ENCODE measurements at places on chromosomes 16 and 17.

- DNase-seq, result no peak
Observed at GRCh38 chr16:86424985-86425384, 85.3 kb upstream of the FOXF1 start.

DNA sequence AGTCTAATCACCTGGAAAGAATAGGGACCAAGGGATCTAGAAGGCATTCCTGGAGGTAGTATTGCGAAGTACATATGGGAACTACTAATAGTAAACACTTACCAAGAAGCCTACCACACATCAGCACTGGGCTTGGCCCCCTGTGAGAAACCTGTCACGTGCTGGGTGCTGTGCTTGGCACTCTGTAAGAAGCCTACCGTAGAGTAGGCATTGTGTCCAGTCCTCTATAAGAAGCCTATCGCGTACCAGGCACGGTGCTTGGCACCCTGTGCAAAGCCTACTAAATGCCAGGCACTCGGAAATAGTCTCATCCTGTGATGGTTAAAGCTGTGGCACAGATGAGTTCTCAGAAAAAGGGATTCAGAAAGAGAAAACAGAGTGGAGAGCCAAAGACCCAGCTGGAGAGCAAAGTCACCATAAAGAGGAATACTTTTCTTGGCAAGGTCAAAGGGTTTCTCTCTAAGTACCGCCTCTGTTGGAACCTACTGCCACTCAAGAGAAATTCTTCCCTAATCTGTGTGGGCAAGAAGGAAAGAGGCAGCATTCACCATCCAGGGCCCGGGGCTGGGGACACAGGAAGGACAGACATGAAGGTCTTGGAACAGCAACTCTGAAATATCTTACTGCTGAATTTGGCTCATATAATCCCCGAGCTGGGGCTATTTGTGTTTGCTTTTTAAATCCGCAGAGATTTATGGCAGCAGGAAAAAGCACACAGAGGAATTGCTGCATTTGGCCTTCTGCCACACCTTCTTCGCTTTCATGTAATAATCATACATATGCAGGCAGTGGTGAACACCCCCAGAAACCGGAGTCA lies 81.8 kb downstream of the VAT1L start:
- peak; percentile 39 for DNase-seq

DNA sequence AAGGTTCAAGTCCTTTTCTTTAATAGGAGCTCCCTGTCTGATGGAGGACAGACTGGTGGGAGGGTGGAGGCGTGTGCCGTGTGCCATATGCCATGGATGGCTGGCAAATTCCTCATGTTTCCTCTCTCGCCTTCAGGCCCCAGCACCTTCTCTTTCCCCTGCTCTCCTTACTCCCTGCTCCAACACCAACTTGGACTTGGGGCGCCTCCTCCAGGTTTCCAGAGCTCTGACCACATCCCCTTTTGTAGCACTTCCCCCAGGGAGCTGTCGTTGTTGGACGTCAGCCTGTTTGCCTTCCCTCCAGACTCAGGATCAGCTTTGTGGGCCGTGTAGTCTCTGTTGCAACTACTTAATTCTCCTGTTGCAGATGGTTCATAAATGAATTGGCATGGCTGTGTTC lies 30.7 kb downstream of the TMC7 start:
- DNase-seq, result no peak

DNA sequence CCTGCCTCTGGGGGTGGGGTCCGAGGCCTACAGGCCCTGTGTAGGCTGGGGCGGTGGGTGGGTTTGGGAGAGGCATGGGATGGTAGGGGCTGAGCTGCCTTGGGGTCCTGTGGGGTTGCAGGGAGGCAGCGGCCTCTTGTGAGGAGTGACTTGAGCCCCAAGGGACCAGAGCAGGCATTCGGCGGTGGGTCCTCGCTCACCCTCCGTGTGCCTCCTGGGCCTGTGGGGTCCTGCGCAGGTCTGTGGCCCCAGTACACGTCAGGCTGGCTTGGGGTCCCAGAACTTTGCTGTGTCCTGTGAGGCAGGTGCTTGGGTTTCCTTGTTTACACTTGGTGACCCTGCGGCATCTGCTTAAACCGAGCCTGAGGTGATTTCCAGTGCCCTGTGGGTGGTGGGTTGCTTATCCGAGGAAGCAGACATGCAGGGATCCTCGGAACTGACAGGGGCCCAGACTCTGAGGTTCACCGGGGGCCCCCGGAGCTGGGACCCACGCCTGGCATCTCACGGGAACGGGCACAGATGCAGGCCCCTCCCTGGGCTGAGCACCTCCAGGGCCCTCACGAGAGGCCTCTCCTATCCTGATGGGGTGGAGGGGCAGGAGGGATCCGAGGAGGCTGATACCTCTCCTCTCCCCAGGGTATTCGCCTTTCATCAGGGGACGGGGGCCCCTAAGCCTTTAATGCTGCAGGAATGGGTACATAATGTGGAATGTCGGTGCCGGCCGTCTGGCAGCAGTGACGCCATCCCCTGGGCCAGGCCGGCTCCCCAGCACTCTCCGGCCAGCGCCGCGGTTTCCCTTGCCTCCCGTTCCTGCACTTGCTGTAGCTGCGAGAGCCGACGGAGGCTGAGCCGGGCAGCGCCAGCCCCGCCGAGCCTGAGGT lies 7.7 kb downstream of the METRNL start:
- DNase-seq, result no peak

GRCh38 chr16:67529582-67530012 lies 968 bp downstream of the RIPOR1 start:
- DNase-seq, result no peak

- no peak for DNase-seq
Observed at GRCh38 chr16:80525420-80525819, 15.4 kb upstream of the DYNLRB2 start.

DNA sequence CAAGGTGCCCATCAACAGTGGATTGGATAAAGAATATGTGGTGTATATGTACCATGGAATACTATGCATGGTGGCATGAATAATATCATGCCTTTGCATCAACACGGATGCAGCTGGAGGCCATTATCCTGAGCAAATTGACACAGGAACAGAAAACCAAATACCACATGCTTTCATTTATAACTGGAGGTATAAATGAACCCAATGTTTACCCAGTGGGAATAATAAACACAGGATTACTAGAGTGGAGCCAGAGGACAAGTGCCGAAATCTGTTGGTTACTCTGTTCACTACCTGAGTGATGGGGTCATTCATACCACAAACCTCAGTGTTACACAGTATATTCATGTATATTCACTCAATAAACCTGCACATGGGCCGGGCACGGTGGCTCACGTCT lies 125.2 kb downstream of the CDH11 start:
- DNase-seq, result no peak

GRCh38 chr17:71460943-71461342 lies 659.9 kb upstream of the SOX9 start:
- peak; percentile 46 for DNase-seq

GRCh38 chr17:2892305-2892971 lies 96.2 kb downstream of the RAP1GAP2 start:
- DNase-seq, result peak; percentile 73

GRCh38 chr16:81933361-81933760 lies 77.9 kb downstream of the SDR42E1 start:
- DNase-seq, result no peak

GRCh38 chr16:23128056-23128455 lies 21.2 kb downstream of the USP31 start:
- DNase-seq, result no peak

- no peak for DNase-seq
Observed at GRCh38 chr17:27733773-27734172, 66.6 kb downstream of the NOS2 start.

DNA sequence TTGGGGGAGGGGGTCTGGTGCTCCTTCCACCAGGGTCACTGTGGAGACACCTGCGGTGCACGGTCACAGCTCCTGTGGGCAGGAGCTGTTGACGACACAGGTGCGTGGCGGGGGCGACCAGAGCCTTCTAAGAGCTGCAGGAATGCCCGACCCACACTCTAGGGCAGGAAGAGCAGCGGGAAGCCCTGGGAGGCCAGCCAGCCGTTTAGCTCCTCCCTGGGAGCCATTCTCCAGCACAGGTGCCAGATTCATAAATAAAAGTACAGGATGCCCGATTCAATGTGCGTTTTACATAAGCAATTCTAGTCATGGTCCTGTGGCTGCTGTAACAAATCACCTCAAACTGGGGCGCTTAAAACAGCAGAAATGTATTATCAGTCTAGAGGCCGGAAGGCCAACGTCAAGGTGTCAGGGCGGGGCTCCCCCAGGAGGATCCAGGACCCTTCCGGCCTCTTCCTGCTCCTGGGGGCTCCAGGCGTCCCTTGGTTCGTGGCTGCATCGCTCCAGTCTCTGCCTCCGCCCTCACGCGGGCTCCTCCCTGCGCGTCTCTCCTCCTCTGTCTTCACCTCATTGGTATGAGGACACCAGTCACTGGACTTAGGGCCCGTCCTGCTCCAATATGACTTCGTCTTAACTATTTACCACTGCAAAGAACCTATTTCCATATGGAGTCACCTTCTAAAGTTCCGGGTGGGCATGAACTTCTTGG lies 155.4 kb downstream of the FOXL1 start:
- no peak for DNase-seq

GRCh38 chr17:5715478-5715877 lies 131.2 kb upstream of the NLRP1 start:
- no peak for DNase-seq

- no peak for DNase-seq
Observed at GRCh38 chr17:72021417-72022041, 99.3 kb upstream of the SOX9 start.

- DNase-seq, result no peak
Observed at GRCh38 chr17:77356109-77356689, 215.4 kb downstream of the SEC14L1 start.

DNA sequence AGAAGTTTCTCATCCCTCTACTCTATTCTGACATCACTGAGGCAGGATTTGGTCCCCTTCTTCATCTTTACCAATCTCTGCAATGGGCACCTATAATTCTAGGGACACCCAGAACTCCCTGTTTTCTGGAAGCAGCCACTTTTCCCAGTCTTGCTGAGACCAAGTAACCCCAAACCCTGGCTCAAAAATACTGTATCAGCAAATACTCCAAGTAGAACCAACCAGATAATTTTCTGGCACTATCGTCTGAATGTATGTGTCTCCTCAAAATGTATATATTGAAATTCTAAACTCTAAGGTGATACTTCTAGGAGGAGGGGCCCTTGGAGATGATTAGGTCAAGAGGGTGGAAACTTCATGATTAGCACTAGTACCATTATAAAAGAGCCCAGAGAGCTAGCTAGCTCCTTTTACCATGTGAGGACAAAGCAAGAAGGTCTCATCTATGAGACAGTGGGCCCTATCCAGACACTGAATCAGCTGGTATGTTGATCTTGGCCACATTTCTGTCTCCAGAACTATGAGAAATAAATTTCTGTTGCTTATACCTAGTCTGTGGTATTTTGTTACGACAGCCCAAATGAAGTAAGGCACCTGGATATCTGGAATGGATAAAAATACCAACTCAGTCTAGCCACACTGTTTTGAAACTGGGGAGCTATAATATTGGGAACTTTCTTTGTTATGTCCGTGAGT lies 464.4 kb downstream of the CDH11 start:
- DNase-seq, result peak; percentile 71

- DNase-seq, result peak; percentile 63
Observed at GRCh38 chr16:4392382-4393239, 21.0 kb downstream of the VASN start.

GRCh38 chr16:15434425-15435215 lies at the start of gene BMERB1:
Gene BMERB1 (plus strand): TSS chr16:15434588. CDS start chr16:15434654, 66 bp downstream.
- peak; percentile 83 for DNase-seq

DNA sequence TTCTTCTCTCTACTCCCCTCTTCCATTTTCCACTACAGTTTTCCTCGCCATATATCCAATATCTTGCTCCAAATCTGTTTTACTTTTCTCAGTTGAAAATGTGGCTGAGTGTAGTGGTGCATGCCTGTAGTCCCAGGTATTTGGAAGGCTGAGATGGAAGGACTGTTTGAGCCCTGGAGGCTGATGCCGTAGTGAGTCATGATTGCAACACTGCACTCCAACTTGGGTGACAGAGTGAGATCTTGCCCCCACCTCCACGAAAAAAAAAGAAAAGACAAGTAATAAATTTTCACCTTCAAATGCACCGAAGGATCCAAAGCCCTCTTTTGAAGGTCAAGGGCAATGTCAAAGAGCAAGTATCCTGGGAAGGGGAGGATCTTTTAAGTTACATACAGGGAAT lies 592.3 kb downstream of the TMEM114 start:
- DNase-seq, result no peak

- peak; percentile 5 for DNase-seq
Observed at GRCh38 chr17:35543856-35544255, 6.4 kb upstream of the SLFN12L start.

GRCh38 chr17:51992864-51993416 lies 165.6 kb downstream of the CA10 start:
- no peak for DNase-seq

- DNase-seq, result no peak
Observed at GRCh38 chr17:74971842-74972106, 785 bp downstream of the HID1 start.

DNA sequence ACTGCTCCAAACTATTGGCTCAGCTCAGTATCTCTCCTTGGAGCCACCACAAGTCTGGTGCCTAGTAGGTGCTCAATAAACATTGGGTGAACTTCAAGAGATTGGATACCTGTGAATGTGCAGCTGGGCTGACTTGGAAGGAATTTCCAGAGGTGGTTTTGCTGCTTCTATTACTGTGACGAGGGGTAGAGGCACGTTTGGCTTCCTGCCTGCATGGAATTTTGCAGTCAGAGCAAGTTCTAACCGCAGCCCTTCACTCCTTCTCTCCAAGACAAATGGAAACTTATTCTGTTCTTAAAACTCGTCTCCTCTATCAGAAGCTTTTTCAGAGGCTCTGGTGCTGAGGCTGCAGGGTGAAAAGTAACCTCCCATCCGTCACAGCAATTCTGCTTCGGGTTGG lies 342.5 kb downstream of the CPPED1 start:
- peak; percentile 41 for DNase-seq

- no peak for DNase-seq
Observed at GRCh38 chr16:17628983-17629382, 158.2 kb upstream of the XYLT1 start.
